Astrocyte (in vitro differentiated cells and primary cell): ENCODE measurements at places on chromosomes 1 and 21.

DNA sequence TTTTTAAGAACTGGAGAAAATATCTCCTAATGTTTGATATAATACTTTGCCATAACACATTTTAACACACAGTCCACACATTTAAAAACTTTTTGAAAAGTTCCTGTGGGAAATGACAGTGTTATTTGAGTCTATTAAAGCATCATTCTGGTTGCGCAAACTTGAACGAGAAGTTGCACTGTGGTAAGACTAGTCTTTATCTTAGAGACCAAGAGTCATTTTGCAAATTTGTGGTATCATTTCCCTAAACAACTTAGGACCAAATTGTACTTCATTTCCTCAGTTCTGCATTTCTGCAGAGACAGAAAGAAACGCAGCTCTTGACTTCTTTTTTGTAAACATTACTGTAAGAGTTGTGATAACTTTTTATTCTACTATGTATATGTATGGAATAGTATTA lies at the start of gene RGS18:
RGS18 (plus strand) TSS at position 282 of the 400 bp plus-strand sequence. CDS start 176 bp downstream, outside the sequence.
- H3K27me3 ChIP-seq, result no peaks in the 10 kb centered on the region
- H3K4me1 ChIP-seq, result no peaks in the 10 kb centered on the region
- no peaks in the 10 kb centered on the region for H3K36me3 ChIP-seq
- no peak within 1 kb of the TSS for H3K27ac ChIP-seq
- no peak for DNase-seq
- no peak within 1 kb of the TSS for H3K4me3 ChIP-seq

DNA sequence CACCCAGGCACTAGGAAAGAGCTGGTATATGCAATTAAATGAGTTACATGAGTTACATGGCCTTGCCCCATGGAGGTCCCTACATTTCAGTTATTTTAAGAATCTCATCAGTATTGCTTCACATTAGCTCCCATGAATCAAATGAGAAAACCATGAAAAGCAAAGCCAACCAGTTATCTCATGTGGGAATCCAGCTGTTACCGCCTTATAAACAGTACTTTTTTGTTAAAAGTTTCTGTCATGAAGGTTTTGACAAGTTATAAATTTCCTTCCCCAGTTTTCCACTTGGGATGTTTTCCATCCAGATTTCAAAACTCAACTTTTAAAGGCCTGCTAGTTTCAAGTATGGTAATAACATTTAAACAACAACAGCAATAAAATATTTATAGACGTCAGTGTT lies 544.8 kb downstream of the NUF2 start:
- DNase-seq, result no peak
- no peaks in the 10 kb centered on the region for H3K36me3 ChIP-seq
- no peaks in the 10 kb centered on the region for H3K4me1 ChIP-seq
- H3K4me3 ChIP-seq, result no peak overlapping the region

GRCh38 chr1:212700892-212701819 lies 1.5 kb upstream of the BATF3 start:
- peak overlapping the region; percentile 46 for H3K4me3 ChIP-seq
- H3K36me3 ChIP-seq, result no peaks in the 10 kb centered on the region
- H3K27ac ChIP-seq, result no peak overlapping the region

DNA sequence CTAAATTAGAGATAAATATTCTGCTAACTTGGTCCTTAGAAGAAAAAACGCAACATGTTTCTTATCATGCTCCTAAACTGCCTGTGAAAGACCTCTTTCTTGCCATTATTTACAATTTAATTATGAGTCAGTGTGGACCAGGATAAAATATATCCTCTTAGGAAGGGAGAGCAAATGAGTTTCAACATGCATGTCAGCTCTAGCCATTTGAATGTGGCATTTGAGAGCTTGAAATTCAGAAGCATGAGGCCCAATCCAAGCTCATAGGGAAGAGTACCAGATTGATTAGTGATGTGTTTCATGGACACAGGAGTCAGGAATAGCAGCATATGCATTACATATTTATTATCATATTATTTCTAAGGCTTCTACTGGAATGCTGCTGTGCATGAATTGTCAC lies 39.3 kb downstream of the TBX15 start:
- peaks cover 17% of the 10 kb centered on the region for H3K4me1 ChIP-seq
- no peak for DNase-seq
- H3K36me3 ChIP-seq, result no peaks in the 10 kb centered on the region
- no peak overlapping the region for H3K27ac ChIP-seq
- no peak overlapping the region for H3K4me3 ChIP-seq

- no peaks in the 10 kb centered on the region for H3K27me3 ChIP-seq
- no peak for DNase-seq
- peaks cover 5% of the 10 kb centered on the region for H3K4me1 ChIP-seq
- H3K27ac ChIP-seq, result no peak overlapping the region
- H3K36me3 ChIP-seq, result no peaks in the 10 kb centered on the region
Measured at GRCh38 chr1:167060141-167061072, 29.8 kb downstream of the GPA33 start.

DNA sequence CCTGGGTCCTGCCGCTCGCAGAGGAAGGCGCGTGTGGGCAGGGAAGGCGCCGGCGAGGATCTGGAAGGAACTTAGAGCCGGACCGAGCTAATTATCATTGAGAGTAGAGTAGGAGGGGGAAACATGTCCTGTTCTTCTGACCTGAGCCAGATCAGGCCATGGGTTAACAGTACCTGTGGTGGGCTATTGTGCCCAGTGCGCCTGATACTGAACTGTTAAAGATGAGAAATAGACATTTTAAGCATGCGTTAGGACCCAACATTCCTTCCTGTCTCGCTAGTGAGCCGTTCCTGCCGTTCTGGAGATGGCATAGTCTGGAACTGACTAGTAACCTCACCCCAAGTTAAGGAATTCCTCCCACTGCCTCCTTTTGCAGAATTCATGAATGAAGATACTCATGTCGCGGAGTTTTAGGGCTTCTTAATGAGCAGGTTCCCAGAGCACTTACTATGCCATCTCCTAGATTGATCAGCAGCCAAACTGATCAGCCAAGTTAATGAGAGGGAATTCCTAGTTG lies 870 bp downstream of the STRIP1 start:
- H3K36me3 ChIP-seq, result peaks cover 21% of the 10 kb centered on the region
- H3K27me3 ChIP-seq, result no peaks in the 10 kb centered on the region
- peak overlapping the region; percentile 83 for H3K27ac ChIP-seq

GRCh38 chr1:47837866-47838561 lies 159.2 kb downstream of the TRABD2B start:
- H3K27ac ChIP-seq, result no peak overlapping the region
- no peaks in the 10 kb centered on the region for H3K27me3 ChIP-seq
- no peaks in the 10 kb centered on the region for H3K36me3 ChIP-seq
- no peak for DNase-seq

DNA sequence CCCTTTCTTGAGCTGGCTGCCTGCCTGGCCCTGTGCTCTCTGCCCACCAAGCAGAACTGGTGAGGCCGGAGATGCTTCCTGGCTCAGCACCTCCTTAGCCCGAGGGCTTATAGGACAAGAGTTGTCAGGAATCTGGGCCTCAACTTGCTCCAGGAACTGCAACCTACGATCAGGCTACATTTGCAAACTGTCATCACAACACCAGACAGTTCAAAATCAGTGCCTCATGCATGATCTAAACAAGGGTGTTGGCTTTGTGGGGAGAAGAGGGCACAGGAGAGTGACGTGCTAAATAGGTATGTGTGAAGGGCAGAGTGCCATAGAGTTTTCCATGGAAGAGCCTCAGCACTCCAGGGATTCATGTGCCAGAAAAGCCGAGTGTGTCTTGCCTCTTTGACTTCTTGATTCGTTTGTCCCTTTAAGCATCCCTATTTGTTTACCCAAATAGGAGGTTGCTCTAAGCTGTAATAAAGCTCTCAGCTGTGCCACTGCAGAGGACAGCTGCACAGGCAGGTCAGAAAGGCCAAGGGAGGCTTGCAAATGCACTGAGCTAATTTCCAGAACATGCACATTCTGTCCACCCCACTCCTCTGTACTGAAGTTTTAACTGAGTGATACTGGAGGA lies 30.2 kb upstream of the NEK2 start:
- H3K36me3 ChIP-seq, result no peaks in the 10 kb centered on the region
- H3K4me3 ChIP-seq, result no peak overlapping the region
- no peak overlapping the region for H3K27ac ChIP-seq
- H3K27me3 ChIP-seq, result peaks cover 8% of the 10 kb centered on the region
- peak; percentile 18 for DNase-seq

GRCh38 chr1:54499360-54500106 lies 48.5 kb upstream of the ACOT11 start:
- H3K4me3 ChIP-seq, result peak overlapping the region; percentile 47
- H3K27me3 ChIP-seq, result peaks cover 6% of the 10 kb centered on the region
- H3K4me1 ChIP-seq, result peaks cover 8% of the 10 kb centered on the region
- no peak for DNase-seq
- H3K36me3 ChIP-seq, result no peaks in the 10 kb centered on the region

GRCh38 chr1:100168051-100168450 lies 10.0 kb downstream of the LRRC39 start:
- no peak overlapping the region for H3K27ac ChIP-seq
- H3K4me3 ChIP-seq, result no peak overlapping the region
- H3K4me1 ChIP-seq, result no peaks in the 10 kb centered on the region
- no peaks in the 10 kb centered on the region for H3K27me3 ChIP-seq

DNA sequence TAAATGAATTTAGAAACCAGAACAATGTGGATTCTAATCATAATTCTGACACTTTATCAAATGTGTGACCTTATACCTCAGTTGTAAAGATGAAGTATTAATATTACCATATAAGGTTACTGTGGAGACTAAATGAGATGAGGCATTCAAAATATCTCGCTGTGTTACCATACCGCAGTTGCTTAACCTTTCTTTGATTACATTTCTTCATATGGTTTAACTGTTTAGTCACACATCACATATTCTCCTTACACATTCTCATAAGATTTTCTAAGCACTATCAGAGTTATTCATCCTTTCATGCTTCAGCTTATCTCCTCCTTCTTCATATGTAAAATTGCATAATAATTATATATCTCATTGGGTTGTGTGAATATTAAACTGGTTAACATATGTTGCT lies 88.9 kb downstream of the LRRC53 start:
- H3K4me1 ChIP-seq, result peaks cover 18% of the 10 kb centered on the region
- H3K27me3 ChIP-seq, result no peaks in the 10 kb centered on the region
- H3K36me3 ChIP-seq, result no peaks in the 10 kb centered on the region
- H3K4me3 ChIP-seq, result no peak overlapping the region

- no peak overlapping the region for H3K4me3 ChIP-seq
- DNase-seq, result no peak
- H3K27ac ChIP-seq, result no peak overlapping the region
- peaks cover 6% of the 10 kb centered on the region for H3K27me3 ChIP-seq
Measured at GRCh38 chr1:150981177-150981804, 801 bp upstream of the ANXA9 start.

DNA sequence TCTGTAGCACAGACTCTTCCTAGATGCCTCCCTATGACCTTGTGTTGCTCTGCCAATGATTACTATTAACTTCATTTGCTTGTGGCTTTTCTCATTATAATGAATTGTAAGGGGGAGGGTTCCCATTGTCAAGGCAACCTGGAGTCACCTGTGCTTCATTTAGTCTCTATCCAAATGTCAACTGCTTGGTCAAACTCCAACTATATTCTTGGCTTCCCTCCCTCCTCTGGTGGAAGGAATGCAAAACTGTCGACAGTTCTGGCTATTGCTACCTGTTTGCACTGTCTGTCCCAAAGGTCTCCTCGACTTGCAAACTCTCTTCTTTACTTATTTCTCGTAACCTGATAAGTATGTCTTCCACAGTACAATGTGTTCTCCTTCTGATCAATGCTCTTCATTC lies 100.3 kb downstream of the CACNA1E start:
- H3K4me3 ChIP-seq, result no peak overlapping the region
- DNase-seq, result no peak
- H3K4me1 ChIP-seq, result no peaks in the 10 kb centered on the region

DNA sequence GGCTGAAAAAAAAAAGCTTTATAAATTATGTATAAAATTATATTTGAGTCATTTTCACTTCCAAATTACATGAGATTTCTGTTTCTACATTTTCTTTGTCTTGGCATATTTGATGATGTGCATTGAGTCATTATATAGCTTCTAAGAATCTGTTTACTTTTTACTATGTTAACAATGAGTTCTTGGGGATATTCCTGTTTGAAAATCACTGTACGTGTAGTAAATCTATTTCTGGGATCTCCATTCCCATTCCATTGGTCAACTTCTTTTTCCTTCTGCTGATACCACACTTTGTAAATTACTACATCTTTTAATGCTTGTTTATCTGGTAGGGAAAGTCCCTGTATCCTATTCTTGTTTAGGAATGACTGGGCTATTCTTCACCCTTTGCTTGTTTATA lies 43.6 kb downstream of the TNFRSF9 start:
- H3K4me3 ChIP-seq, result no peak overlapping the region
- H3K27ac ChIP-seq, result no peak overlapping the region
- H3K4me1 ChIP-seq, result peaks cover 10% of the 10 kb centered on the region
- no peaks in the 10 kb centered on the region for H3K36me3 ChIP-seq
- H3K27me3 ChIP-seq, result no peaks in the 10 kb centered on the region

GRCh38 chr1:171055966-171056643 lies 34.6 kb upstream of the FMO3 start:
- no peak for DNase-seq
- no peaks in the 10 kb centered on the region for H3K36me3 ChIP-seq
- no peaks in the 10 kb centered on the region for H3K27me3 ChIP-seq
- no peak overlapping the region for H3K4me3 ChIP-seq

DNA sequence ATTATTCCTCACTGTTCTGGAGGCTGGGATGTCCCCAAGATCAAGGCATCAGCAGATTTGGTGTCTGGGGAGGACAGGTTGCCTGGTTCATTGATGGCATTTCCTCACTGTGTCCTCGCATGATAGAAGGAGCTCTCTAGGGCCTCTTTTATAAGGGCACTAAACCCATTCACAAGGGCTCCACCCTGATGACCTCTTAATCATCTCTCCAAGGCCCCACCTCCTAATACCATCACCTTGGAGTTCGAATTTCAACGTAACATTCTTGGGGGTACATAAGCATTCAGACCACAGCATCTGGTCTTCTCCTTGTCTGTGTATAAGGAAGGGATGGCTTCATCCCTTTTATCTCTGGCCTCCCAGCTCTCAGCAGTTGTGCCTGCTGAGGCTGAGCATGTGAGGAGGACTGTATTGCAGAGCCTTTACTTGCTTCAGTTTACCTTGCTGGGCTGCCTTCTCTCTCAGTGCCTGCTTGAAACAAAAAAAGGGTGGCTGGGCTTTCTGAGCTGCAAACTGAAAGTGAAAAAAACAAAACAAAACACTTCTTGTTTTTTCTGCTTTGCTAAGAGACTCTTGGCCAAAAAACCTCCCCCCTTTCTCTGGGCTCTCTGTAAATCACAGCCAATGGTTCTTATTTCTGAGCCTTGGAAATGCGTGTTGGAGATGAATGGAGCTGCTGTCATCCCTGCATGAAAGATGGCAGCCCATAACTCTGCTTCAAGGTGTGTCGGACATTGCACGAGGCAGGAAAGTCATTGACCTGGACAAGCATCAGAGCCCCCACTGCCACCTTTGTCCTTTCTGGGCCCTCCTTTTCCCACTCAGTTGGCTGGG lies 75.8 kb downstream of the RHOU start:
- no peak overlapping the region for H3K4me3 ChIP-seq
- no peak for DNase-seq
- no peaks in the 10 kb centered on the region for H3K36me3 ChIP-seq
- peaks cover 5% of the 10 kb centered on the region for H3K27me3 ChIP-seq
- no peaks in the 10 kb centered on the region for H3K4me1 ChIP-seq
